ENCODE measurements at places on chromosomes 5 and 9.

DNA sequence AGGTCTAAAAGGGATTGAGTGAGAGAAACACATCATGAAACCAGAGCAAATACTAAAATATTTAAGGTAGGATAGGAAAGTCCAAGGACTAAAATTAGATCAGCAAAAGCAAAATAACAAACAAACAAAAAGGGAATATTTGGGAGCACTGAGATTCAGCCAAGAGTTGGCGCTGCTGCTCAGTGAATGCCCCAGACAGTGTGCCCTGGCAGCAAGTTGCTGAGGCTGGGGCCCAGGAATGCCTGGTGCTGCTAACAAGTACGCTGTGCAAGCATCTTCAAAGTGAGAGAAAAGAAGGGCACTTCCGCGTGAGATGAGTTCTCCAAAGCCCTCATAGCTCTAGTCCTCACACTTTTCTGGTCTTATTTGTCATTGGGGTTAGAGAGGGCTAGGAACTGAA is 603.3 kb downstream of the EFNA5 start:
- DNase-seq, result no peak

- no peak for DNase-seq
Measured at GRCh38 chr9:110426052-110426709, 88.5 kb upstream of the TXNDC8 start.

GRCh38 chr5:120682851-120683250 is 218.8 kb downstream of the PRR16 start:
- DNase-seq, result no peak

GRCh38 chr9:111362526-111362925 is 32.5 kb upstream of the OR2K2 start:
- DNase-seq, result no peak

DNA sequence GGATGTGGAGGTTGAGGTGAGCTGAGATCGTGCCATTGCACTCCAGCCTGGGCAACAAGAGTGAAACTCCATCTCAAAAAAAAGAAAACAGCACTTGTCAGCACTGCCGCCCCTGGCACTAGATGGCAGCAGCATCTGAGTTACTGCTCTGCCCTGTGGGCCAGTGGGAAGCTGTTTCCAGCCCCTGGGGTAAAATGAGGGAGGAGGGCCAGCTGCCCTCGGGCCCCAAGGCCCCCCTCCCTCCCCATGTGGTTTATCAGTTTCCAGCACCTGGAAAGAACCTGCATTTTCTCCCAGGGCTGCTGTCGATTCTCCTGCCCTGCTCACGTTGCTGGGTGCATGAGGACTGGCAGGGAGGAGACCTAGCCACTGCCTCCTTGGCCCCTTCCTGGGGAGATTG is 13.2 kb upstream of the CEL start:
- no peak for DNase-seq

GRCh38 chr9:4035777-4036176 is 264.1 kb downstream of the GLIS3 start:
- DNase-seq, result no peak

DNA sequence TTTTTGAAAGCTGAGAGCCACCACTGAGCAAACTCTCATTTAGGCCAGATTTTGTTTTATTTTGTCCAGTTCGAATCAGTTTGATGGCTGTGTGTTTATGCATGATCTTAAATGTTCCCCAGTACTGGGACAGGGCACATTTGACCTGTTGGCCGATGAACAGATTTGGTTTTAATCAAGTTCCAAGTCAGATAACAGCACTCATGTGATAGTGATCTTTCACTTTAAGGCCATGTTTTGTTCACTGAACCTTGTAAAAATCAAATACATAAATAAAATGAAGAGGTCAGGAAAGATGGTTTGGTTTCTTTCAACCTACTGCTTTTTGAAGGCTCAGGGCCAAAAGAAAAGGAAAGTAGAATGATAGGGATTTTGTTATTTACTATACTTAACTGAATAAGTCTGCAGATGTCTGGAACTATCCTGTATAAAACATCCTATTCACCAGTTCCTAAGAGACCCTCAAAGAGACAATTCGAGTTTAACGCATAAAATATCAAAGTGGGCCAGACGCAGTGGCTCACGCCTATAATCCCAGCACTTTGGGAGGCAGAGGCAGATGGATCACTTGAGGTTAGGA is 77.2 kb downstream of the PGM5 start:
- no peak for DNase-seq

Measured in NCI-H2081 treated with DMSO at 0.1 percent for 48 hours (cell line).